ENCODE measurements at places on chromosomes 13 and 19.

GRCh38 chr13:33678906-33679657, 138.9 kb upstream of the RFC3 start:
- peak; percentile 62 for DNase-seq

GRCh38 chr19:30402436-30403202, 30.4 kb downstream of the ZNF536 start:
- DNase-seq: no peak

GRCh38 chr19:1468821-1469254, 10.2 kb downstream of the C19orf25 start:
- DNase-seq: no peak

GRCh38 chr13:98487016-98487415, 89.9 kb downstream of the STK24 start:
- DNase-seq: no peak

- no peak for DNase-seq
Observed at GRCh38 chr13:47959468-47960247, 41.4 kb downstream of the SUCLA2 start.

- DNase-seq: no peak
Observed at GRCh38 chr13:28476919-28477708, 17.8 kb downstream of the FLT1 start.

GRCh38 chr19:32891609-32892008, 22.0 kb upstream of the SLC7A9 start:
- DNase-seq: no peak

DNA sequence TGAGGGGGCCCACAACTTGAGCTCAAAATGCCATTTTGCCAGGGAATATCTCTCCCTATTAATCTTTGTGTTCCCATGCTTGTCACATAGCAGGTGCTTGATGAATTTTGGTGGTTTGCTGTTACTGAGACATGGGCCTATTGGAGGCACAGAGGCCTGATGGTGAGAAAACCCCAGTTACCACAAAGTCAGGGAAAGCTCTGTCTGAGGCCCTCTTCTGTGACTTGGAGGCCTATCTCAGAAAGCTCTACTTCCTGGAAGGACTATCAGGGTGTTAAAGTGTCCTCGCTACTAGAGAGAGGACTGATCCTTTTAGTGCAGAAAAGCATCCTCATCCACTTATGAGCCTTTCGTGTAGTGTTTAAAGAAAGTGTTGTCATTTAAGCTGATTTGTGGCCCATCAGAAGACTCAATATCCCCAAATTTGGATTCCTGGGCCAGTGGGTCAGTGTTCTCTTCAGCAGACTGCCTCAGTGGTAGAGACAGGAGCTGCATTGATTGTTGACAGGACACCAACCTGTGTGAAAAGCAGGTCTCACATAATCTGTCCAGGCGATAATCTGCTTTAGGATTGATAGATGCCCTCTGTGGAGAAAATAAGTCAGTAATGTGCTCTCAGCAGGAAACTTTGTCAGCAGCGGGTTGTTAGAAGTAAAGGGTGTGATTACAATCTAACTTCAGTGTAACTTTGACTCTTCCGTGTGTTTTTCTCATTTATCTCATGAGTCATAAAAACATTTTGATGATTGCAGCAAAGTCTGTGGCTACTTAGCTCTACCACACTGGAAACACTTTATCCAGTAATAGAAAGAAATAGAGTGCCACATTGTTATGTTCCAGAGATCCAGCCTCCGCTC, 121.0 kb downstream of the AKAP11 start:
- DNase-seq: no peak
